ENCODE measurements at places on chromosomes 3 and 15.

DNA sequence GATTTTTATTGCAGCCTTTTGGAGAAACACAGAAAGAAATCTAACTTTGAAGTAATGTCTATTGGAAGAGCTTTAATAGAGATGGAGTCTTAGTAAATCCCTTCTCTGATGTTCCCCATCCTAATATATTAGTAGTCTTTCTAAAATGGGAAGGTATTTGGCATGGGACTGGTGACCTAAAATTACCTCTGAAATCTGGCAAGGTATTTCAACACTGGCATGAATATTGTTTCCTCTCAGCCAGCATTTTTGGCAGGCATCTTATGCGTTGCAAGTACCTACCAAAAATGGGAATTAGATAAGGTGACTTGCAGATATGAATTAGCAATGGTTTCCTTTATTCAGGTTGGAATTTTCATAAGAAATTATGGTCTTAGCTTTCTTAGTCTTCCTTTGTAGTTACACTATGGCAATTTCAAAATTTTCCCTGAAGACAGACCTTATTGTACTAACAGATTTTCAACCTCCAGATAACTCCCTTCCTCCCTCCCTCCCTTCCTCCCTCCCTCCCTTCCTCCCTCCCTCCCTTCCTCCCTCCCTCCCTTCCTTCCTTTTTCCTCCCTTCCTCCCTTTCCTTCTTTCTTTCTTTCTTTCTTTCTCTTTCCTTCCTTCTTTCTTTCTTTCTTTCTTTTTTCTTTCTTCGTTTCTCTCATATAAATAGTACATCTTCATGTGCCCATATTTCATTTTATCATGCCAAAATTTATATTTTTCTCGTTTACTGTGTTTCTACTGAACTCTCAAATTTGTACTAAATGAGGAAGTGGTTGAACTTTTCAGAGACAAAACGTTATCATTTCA lies 168.2 kb upstream of the KCNMB2 start:
- DNase-seq = no peak

- no peak for DNase-seq
Measured at GRCh38 chr15:60096157-60096556, 92.0 kb downstream of the FOXB1 start.

GRCh38 chr3:136583823-136584222 lies 168.4 kb downstream of the STAG1 start:
- DNase-seq = no peak

DNA sequence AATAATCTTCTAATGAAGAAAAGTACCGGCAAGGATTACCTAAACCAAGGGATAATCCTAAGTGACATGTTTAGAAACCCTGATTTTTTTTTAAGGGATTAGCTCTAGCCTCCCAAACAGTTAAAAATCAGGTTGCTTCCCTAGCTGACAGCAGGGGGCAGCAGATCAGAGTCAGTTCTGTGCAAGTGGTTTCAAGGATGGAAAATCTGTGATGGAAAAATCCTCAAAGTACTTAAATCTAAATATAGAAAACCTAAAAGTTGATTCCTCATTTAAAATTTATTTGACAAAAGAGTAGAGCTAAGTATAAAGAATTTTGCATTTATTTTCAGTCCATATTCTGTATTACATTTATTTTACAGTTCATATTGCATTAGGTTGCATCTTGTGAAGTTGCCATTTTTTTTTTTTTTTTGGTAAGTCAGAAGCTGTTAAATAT lies 107.6 kb downstream of the PEX5L start:
- peak; percentile 33 for DNase-seq

- no peak for DNase-seq
Measured at GRCh38 chr15:29364426-29365078, 94.9 kb upstream of the NSMCE3 start.

GRCh38 chr3:20307383-20307782 lies 121.4 kb upstream of the SGO1 start:
- DNase-seq = no peak

- no peak for DNase-seq
Measured at GRCh38 chr3:71916747-71917369, 131.9 kb upstream of the PROK2 start.

GRCh38 chr15:99683000-99683670 lies 50.1 kb downstream of the LYSMD4 start:
- no peak for DNase-seq

DNA sequence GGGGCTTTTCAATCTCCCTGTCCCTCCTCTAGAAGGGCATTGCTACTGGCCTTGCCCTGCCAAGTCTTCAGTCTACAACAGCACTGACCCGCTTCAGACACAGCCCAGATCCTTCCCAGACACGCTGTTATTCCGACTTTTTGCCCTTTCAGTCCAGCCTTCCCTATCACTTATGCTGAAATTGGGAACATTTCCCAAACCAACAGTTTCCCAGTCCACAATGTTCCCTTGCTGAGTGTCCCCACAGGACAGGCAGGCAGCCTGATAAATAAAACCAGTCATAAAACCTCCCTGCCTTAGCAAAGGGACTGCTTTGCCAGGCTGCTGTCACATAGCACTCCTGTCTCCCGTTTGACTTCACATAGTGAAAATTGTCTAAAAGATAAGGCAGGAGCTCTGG lies 43.5 kb downstream of the GOLGA6L2 start:
- DNase-seq = no peak

DNA sequence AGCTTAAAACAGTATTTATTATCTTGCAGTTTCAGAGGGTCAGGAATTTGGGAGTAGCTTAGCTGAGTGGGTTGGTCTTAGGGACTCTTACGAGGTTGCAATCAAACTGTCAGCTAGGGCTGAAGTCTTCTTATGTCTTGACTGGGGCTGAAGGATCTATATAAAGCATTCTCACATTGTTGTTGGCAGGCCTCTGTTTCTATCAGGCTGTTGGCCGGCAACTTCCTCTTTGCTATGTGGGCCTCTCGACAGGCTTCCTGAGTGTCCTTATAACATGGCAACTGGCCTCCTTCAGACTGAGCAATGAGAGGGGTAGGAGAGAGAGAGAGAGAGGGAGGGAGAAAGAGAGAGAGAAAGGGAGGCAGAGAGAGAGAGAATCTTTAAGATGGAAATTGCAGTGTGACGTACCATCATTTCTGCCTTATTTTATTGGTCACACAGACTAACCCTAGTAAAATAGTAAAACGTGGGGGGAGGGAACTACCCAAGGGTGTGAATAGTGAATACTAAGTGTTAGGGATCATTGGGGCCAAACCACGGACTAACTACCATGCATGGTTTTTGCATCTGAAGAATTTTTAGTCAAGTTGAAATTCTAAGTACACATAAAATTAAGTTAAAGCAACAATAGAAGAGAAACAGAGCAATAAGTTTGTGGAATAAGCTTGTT lies 16.1 kb downstream of the FGF7 start:
- no peak for DNase-seq

DNA sequence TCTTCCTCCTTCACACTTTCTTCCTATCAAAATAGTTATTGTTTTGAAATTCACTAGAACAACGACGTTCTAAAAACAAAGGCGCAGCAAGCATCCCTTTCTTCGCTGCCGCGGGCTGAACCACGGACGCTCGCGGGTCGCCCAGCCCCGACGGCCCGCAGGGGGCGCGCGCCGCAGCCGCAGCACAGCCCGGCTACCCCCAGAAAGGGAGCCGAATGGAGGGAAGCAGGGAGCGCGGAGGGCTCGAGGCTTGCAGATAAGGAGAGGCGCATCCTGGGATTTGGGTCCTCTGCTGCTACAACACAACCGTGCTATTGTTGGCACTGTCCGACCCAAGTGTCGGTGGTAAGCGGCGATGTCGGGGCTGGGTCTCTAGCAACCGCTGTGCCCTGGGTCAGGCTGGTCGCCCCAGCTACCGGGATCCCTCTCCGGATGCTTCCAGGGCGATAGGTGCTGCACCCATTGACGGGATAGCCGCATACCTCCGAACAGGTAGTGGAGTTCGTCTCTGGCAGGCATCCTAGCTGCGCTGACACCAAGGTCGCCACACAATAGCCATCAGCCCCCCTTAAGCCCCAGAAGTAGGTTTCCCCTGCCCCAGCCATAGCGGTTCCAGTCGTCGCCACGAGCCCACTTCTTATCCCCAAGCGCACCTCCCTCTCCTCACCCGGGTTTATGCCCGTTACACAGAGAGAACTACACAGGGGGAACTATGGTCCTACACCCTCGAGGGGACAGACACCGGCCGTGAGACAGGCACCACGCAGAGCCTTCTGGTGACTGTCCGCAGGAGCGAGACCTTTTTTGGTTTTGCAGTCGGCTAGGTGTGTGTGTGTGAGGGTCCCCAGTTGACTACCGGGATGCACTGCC lies 6.0 kb downstream of the ONECUT1 start:
- peak; percentile 57 for DNase-seq

- DNase-seq = no peak
Measured at GRCh38 chr3:126417515-126417914, 22.8 kb downstream of the CFAP100 start.

Data from activated naive CD8-positive, alpha-beta T cell treated with anti-CD3 and anti-CD28 coated beads for 36 hours (primary cell).